ENCODE measurements at places on chromosomes 1 and 21.

- DNase-seq, result no peak
These were observed 462.7 kb upstream of the DEPDC1 start for GRCh38 chr1:68959461-68960030.

GRCh38 chr1:115764541-115764940 is 4.0 kb downstream of the CASQ2 start:
- no peak for DNase-seq

DNA sequence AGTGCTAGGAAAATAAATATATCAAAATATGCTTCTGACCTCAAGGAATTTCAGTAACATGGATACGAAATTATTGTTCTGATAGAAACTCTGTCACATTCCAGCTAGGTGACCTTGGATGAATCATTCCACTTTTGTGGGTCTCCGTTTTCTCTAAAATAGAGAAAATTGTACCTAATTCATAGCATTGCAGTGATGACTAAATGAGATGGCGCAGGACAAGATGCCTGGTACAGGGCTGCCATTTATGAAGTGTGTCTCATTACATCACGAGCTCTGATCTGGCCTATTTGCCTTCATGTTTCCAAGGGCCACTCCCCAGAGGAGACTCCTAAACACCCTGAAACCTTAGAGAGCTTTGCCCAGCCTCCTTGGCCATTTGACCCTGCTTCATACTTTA is 480.0 kb upstream of the USP24 start:
- DNase-seq, result no peak

DNA sequence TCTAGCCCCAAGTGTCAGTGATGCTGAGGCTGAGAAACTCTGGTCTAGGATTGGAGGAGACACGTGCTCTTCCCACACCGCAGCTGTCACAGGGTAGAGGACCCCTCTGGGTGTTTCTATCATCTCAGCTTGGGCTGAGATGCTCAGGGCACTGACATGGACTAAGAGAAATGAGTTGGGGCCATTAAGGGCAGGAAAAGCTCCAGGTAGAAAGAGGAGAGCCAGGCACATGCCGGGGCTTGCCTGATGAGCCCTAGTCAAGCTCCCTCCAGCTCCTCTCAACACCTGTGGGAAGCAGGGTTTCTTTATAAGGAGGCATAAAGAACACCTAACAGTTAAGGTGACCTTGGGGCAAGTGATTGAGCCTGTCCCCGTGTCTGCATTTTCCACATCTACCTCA is 17.3 kb downstream of the ABCA4 start:
- no peak for DNase-seq

- no peak for DNase-seq
These were observed 83.0 kb upstream of the GCLM start for GRCh38 chr1:93992190-93992589.

- DNase-seq, result no peak
These were observed 155.6 kb upstream of the NBPF11 start for GRCh38 chr1:148307583-148308185.

GRCh38 chr1:210241121-210241520 is 8.5 kb downstream of the SERTAD4 start:
- no peak for DNase-seq

DNA sequence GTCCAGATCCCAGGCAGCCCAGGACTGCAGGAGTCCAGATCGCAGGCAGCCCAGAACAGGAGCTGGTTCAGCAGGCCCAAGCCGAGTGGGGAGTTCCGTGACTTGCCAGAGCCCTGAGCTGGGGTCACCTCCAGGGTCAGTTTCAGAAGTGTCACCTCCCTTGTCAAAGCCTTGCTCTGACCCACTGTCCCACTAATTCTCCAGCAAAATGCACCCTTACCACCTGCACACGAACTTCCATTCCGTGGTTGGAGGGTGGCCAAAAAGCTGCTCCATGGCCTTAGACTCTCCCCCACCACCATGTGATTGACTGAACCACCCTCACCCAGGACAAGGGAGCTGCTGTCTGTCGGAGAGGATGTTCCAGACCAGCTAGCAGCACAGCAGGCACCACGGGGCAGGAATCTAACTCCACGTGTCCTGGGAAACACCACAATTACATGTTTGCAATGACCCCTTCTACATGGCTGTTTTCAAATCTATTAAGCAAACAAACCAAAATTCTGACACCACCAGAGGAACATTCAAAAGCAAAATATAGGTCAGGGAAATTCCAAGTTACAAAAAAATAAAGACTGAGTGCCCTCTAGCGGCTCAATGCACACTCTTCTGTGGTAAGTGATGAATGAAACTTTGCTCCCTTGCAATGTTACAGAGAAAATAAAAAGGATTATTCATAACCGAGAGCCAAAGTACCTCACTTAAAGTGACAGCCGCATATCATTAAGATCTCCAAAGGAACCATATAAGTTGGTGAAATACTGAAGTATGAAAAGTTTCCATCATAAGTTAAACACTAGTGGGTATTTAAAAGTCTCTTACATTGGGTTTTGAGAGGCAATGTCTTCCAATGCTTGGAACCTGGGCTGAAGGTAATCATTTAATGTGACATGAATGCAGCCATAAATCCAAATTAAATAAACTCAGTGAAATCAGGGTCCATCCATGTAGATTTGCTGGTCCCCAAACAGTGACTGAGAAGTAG is 76.3 kb downstream of the NPHP4 start:
- peak; percentile 40 for DNase-seq

GRCh38 chr21:43758111-43758641 is 17.9 kb downstream of the CSTB start:
- no peak for DNase-seq

GRCh38 chr1:204146309-204146708 is 5.5 kb downstream of the ETNK2 start:
- DNase-seq, result no peak

- DNase-seq, result peak; percentile 17
These were observed 54.9 kb upstream of the BACE2 start for GRCh38 chr21:41112740-41113692.
